ENCODE measurements at places on chromosomes 3 and 15.

DNA sequence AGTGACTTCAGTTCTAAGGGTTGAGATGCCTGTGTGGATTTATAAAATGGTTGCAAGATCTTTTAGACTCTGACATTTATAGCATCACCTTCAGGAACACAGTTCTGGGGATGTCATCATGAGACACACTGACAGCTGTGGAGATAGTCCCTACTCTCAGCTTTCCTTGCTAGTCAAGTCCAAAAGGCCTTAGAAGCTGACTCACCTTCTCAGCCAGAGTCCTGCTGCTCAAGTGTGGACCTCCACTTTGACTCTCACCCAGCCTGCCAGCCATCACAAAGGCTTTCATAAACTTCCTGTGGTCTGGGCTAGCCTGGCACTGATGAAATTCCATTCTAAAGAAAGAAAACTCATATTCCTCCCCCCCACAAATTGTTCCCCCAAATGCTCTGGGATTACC lies 44.8 kb downstream of the TMEM39A start:
- DNase-seq: no peak

DNA sequence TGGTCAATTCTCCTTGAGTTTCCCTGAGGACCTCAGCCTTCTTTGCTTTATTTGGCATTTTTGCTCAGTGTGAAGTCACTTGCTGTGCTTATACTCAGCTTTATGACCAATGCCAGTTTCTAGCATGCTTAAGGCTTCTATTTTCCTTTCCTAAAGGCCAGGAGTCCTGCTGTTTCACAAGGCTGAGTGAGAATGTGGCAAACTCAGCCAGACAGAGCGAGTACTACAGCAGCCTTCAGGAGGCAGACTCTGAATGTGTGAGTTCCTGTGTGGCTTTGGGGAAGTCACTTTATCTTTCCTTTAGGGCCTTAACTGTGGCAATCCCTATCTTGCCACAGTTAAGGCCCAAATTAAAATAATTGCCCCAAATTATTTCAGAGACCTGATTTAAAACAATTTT lies 213.2 kb upstream of the MRPL3 start:
- no peak for DNase-seq

- no peak for DNase-seq
Observed at GRCh38 chr3:167738037-167738436, 2.5 kb downstream of the SERPINI1 start.

GRCh38 chr3:65265511-65265910 lies 577.7 kb upstream of the ADAMTS9 start:
- no peak for DNase-seq

- DNase-seq: no peak
Observed at GRCh38 chr3:186359078-186359477, 3.0 kb downstream of the DGKG start.

- no peak for DNase-seq
Observed at GRCh38 chr3:399647-400046, 203.1 kb downstream of the CHL1 start.

DNA sequence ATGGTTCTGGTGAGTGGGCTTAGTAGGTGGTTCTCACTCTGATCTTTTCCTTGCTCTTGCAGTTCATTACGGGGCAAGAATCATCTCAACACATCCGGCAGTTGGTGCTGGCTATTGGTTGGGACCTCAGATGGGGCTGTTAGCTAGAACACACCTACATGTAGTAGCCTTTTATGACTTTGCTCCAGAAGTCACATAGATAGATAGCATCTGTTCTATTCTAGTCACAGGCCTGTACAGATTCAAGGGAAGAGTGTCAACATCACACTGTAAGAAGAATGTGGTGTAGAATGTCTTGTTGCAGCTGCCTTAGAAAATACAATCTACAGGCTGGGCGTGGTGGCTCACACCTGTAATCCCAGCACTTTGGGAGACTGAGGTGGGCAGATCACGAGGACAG lies 15.1 kb downstream of the RAB5A start:
- no peak for DNase-seq

DNA sequence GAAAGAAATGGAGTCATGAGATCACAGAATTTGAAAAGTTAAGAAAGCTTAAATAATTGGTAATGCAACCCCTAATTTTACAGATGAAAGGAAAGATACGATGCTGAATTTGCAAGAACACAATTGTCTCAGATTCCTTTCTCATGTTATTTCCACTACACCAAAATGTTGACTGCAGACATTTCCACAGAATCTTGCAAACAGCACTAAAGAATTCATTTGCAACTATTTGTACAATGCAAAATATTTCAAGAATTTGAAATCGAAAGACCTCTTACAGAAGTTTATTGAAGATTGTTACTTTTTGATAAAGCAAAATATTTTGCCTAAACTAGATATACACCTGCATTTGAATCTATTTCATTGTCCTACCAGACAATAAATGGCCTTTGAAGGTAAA lies 194.1 kb upstream of the KCNMB2 start:
- DNase-seq: no peak

DNA sequence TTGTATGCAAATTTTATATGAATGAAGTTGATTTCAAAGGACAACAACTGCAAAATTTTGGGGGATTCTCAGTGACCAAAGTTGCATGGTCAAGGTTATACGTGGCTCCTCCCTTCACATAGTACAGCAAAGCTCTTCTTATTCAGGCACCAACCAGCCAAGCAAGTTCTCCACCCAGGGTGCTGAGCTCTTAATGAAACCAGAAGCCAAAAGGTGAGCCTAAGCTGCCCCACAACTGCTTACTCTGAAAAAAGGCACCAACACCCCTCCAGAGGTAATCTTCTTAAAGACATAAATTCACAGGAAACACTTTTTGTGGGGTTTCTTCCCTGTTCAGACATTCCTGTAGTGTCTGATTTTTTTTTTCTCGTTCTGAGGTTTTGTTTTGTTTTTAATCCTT lies 106.1 kb upstream of the GMNC start:
- DNase-seq: no peak

DNA sequence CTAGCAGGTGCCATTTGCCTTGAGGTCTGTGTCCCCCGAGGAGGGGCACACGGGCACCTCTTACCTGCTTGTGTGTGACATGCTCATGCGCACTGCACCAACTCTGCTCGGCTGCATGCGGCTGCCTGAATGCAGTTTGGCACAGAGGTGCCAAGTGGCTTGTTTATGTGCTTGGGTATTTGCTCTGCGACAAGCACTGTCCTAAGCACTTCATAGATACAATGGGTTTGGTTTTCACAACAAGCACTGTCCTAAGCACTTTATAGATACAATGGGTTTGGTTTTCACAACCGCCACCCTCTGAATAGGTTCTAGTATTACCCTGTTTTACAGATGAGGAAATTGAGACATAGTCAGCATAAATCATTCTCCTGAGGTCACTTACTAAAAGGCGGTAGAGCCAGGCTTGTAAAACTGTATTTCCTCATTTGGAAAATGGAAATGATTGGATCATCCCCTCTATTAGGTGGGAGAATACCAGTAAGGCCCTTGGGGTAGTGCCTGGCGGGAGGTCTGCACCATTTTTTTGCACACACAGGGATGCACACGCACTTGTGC lies 487 bp downstream of the ITIH4 start:
- no peak for DNase-seq

DNA sequence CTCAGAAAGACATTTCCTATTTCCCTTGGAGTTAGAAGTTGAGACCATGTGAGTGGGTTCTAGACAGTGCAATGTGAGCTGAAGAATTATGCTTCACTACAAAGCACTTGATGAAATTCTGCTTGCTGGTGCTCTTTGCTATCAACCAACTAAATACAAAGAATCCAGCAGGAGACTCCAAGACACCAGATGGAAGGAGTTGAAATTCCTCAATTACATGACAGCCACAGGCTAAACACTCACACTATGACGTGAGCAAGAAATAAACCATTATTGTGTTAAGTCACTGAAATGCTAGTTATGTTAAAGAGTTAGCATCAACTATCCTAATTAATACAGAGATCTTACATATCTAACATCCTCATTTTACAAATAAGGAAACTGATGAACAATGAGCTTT lies 8.2 kb upstream of the MAP4 start:
- DNase-seq: no peak

GRCh38 chr3:65371053-65371452 lies 667.7 kb downstream of the MAGI1 start:
- no peak for DNase-seq

DNA sequence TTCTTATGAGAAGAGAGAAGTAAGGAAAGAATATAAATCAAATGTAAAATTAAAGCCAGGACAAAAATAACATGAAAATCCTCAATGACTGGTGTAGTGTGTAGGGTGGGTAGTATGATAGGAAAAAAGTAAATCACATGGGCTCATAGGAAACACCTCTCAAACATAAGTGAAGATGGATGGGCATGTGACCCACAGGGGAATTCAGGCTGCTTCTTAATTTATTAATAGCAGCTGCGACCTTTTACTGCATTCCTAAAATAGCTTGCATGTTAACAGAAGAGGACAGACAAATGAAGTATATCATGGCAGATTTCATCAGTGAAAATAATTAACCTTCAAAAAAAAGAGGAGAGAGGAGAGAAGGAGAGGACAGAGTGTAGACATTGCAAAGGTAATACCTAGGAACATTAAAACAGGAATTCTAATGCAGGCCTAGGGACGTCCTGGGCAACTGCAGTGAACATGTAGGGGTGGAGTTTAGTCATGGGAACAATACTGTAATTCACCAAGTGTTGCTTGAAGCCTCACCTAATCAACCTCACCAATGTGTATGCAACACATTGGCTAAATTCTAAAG lies 132.9 kb downstream of the KCNMB2 start:
- DNase-seq: no peak

DNA sequence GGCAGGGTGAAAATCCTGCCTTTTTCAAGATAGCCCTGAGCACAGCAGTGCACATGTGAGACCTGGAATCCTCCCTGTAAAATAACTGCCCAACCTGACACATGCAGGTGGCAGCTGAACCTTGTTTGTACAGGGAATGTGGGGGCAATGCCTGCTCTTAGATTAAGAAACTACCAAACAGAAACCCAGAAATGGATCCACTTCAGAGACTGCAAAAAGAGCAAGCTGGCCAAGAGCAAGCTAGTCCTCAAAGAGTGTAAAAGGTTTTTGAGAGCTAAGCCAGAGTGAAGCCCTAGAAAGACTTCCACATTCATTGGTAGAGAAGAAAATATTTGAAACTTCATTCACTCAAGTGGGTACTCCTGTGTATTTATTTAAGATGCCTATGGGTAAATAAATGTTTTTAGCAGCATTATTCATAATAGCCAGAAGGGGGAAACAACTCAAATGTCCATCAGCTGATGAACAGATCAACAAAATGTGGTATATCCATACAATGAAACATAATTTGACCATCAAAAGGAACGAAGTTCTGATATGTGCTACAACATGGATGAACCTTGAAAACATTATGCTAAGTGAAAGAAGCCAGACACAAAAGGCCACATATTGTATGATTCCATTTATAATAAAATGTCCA lies 96.0 kb upstream of the TSC22D2 start:
- no peak for DNase-seq

GRCh38 chr3:182327196-182327681 lies 466.1 kb upstream of the ATP11B start:
- no peak for DNase-seq

DNA sequence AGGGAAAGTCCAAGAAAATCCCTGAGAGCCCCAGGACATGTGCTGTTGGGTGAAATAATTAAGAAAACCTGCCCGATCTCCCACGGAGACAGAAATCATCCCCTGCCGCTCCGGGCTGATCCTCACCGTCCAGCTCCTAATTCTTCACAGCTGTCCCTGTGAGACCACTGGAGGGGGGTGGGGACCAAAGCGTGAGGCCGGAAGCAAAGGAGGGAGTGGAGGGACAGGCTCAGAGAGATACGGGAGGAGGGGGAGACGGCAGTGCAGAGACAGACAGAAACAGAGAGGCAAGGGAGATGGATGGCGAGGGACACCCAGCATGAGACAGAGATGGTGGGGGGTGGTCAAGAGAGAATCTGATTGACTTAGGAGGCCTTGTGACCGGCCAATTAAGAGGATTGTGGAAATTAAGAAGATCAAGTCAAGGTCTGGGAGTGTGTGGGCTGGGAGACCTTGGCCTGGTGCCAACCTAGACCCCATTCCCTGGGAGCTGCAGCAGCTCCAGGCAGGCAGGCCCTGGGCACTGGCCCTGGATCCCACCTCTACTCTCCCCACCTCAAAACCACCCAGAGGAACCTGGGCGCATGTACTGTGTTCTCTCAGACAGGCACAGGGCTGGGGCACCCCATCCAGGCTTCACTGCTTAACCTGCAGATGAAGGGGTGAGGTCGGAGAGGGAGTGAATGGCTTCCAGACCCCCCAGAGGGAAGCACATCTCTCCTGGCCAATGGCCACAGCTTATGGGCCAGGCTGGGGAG lies 113.2 kb upstream of the ALDH1A3 start:
- DNase-seq: no peak

GRCh38 chr3:181715571-181716340 lies 4.0 kb downstream of the SOX2 start:
- no peak for DNase-seq

- DNase-seq: no peak
Observed at GRCh38 chr3:23926736-23927135, 9.8 kb downstream of the RPL15 start.

DNA sequence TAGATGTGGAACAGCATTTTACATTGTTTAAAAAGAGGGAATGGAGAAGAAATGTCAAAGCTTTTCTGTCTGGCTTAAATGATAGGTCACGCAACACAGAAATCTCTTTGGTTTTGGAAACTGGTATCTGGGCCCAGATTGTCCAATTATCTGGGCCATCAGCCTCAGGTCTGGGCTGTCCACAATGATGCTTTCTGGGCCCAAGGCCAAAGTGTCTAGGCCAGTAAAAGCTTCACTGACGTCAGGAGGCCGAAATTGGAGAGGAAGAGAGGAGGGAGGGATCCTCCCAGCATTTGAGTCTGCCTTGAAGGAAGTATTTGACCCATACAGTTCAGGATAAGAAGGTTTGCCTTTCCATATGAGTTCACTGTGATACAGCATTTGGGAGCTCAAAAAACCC lies 60.7 kb upstream of the ALDH1A3 start:
- no peak for DNase-seq
